CD4-positive, alpha-beta T cell treated with Interleukin-17A for 4 hours (primary cell): ENCODE measurements at places on chromosomes 11 and 22.
A peak's percentile ranks its signal among the peaks of the same experiment; 100 is the strongest.

DNA sequence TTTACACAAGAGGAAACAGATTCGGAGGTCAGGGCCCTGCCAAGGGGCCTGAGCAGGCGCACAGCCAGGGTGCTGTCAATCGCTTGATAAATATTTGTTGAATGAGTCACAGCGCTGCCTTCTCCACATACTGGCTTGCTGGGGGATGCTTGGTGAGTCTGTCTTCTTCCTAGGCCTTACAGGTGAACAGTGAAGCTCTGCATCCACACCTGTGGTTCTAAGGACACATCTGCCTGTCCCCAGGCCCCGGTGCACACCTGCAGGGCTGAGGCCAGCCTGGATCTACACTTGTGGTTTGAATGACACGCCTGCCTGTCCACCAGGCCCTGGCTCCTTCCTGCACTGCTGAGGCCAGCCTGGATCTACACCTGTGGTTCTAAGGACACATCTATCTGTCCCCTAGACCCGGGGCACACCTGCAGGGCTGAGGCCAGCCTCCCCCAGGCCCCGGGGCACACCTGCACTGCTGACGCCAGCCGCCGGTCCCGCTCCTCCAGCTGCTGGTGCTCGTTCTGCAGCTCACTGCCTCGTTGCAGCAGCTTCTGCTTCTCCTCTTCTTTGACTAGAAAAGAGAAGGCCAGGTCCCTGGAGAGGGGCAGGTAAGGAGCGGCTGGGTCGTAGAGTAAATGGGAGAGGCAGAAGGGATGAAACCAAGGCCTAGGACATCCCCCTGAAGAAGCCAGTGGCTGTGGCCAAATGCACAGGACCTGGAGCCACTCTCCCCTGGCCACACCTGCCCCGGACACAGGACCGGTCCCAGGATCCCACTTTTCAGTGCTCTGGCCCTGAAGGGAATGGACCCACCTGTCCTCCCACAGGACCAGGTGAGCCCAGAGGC is 124.6 kb downstream of the PHF21B start:
- DNase-seq = no peak

DNA sequence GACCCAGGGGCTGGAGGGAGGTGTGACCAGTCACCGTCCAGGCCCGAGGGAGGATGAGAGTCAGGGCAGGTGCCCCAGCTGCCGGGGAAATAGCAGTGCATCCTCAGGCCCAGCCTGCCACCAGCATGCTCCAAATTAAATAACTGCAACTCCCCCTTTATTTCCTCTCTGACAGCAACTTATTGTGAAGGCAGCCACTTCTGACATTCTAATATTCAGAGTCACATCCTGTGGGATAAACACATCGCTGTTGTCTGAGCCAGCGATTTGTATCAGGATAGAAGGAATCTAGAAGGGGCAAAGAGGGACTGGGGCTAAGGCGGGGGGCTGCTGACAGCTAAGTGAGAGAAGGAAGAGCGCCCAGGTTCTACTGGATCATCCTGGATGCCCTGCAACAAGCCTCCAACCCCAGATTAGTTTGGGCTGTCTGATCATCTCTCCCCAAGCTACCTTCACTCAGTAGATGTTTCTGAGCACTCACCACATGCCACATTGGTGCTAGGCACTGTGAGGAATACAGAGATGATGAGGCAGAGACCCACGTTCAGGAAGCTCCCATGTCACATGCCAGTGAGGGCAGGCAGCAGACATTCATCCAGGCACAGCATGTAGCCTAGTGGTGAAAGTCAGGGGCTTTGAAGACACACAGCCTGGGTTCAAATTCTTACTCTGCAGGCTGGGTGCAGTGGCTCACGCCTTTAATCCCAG is 214.1 kb downstream of the BUD13 start:
- no peak for DNase-seq

DNA sequence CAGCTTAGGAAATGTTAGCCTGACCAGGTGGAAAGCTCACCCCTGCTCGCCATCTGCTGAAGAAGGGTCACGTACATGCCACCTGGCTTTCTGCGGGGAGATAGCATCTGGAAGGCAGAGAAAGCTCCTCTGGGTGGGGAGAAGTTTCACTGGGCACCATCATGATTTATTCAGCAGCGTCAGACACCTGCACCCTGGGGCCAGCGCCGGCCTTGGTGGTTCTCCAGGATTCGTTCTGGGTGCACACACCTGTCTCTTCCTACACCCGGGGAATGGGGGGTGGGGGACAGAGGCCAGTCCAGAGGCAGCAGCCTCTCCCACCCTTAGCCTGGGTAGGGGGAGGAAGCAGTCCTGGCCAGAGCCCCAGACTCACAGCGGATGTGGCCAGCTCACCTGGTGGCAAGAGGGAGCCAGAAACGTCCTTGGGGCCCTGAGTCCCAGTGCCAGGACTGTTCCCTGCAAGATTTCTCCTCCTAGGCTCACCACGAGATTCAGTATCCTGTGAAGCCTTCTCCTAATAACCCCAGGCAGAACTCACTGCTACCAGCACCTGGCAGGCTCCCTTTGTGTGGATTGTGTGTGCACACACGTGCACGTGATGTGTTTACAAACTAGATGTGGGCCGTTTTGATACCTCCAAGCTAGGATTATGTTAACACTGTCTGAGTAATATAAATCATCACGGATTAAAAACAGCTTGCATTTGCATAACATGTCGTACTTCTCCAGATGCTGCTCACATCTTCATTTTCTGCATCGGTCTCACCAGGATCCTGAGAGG is 17.3 kb upstream of the RASD2 start:
- DNase-seq = no peak

- DNase-seq = no peak
Measured at GRCh38 chr22:47629791-47630655, 867.6 kb downstream of the TBC1D22A start.

- no peak for DNase-seq
Measured at GRCh38 chr22:28980326-28980725, 81.3 kb downstream of the C22orf31 start.

DNA sequence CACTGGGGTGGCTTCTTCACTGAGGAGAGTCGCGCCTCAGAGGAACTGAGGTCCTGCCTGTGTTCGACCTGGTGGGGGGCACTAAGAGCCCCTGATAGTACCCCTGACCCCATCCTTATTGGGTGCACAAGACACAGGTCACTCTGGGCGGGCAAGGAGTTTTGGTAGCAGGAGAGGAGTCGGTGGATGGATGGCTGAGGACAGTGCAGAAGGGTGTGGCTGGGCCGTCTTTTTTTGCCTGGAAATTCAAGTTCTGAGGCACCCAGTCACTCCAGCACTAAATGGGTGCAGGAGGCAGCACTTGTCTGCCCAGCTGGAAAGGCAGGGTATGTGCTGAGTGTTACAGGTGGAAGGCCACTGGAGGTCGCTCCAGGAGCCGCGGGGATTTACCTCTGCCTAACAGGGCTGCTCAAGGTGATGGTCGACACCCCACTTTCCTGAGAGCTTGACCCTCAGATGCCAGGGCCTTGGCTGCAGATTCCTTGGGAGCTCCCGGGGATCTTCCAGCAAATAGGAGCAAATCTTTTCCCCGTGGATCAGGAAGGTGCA is 960 bp downstream of the TSSC4 start:
- DNase-seq = no peak

DNA sequence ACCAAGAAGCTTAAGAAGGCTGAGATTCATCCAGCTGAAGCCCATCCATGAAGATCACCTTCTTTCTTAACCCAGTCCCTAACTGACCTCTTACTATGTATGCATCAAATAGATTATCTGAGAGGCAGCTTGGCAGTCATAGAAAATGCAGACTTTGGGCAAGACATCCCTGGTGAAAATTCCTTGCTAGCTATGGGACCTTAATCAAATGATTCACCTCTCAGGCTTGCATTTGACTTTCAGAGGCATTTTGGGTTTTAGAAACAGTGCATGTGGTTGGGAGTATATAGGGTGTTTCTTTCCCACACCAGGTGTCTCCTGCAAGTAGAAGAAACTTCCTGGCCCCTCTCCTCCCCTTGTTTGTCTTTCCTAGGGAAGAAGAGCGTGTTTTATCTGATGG is 188.5 kb upstream of the ISX start:
- DNase-seq = no peak

DNA sequence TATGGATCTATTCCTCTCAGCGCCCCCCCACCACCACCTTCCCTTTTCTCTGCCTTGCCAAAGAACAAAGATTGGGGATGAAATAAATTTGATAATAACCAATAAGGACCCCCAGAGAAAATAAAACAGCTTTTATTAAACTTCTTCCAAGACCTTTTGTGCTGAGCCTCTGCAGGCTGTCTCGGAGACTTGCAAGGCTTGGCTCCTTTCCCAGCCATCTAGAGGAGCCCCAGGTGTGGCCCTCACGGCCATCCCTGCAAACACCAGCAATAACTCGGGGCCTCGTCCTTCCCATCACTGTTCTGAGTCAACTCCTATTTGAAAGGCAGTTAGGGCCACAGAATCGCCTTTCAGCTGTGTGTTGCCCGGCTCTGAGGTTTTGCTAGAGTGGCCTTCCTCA is 51.2 kb upstream of the LMO1 start:
- DNase-seq = no peak

DNA sequence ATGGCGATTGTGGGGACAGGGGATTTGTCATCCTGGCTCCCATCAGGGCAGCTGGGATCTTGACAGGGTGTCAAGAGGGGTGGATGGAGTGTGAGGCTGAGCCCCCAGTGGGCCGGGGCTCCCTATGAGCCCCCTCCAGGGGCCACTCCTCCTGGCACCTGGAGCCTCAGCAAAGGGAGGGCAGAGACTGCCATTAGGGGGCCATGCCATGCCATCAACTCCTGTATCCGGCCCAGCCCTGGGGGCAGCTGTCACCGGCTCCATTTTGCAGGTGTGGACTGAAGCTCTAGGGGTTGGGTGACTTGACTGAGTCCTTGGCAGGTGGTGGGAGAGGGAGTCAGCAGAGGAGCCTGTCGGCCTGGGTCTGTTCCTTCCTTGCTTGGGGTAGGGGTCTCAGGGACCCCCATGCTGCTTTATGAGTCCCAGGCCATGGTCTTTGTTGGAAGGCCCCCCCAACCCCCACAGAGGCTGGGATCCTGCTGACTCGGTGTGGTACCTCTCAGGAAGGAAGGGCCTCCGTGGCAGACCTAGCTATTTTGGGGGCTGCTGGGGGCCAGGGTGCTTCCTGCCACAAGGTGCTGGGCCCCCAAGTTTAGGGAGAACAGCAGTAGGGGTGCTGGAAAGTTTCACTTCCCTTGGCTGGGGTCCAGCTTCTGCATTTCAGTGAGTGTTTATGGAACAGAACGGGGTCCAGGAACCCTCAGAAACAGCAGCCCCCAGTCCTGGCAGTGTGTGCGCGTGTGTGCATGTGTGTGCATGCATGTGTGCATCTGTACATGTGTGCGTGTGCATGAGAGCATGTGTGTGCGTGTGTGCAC is 1.5 kb downstream of the ACY3 start:
- no peak for DNase-seq

GRCh38 chr11:121099885-121100284 is 1.2 kb upstream of the TECTA start:
- DNase-seq = no peak

DNA sequence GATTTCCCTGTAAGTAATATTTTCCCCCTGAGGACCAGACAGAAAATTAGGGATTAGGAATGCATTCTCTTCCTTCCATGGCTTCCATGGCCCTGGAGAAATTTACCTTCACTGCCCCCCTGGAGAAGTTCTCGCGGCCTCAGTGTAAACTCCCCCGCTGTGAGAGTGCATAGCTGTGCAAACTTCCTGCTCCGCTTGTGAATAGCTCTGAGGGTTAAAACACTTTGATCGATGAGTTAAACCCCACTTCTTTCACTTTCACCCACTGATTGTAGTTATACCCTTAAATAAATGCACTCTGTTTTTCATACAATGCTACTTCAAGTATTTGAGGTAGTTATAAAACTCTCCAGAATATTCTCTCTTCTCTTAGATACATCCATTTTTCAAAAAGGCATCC is 190.8 kb downstream of the DSCAML1 start:
- DNase-seq = no peak

DNA sequence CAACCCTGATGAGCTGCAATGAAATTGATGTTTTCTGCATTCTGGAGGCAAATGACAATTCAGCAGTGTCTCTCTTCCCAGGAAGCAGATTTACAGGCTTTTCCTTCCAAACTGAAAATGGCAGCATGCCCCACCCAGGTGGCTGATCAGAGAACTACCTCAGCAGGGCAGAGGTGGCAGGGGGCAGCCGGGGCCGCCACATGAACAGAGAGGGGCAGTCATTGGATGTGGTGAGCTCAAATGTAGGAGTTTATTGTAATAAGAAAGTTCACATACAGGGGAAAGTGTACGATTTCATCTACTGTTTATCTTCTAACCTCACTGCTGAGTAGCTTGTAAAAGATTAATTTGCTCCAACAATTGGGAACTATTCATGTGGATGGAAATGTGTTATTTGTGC is 15.7 kb upstream of the PARVA start:
- no peak for DNase-seq

- DNase-seq = peak; percentile 96
Measured at GRCh38 chr22:36977947-36978660, 41.1 kb downstream of the TST start.

- peak; percentile 52 for DNase-seq
Measured at GRCh38 chr22:39173787-39174497, 21.5 kb upstream of the CBX7 start.

DNA sequence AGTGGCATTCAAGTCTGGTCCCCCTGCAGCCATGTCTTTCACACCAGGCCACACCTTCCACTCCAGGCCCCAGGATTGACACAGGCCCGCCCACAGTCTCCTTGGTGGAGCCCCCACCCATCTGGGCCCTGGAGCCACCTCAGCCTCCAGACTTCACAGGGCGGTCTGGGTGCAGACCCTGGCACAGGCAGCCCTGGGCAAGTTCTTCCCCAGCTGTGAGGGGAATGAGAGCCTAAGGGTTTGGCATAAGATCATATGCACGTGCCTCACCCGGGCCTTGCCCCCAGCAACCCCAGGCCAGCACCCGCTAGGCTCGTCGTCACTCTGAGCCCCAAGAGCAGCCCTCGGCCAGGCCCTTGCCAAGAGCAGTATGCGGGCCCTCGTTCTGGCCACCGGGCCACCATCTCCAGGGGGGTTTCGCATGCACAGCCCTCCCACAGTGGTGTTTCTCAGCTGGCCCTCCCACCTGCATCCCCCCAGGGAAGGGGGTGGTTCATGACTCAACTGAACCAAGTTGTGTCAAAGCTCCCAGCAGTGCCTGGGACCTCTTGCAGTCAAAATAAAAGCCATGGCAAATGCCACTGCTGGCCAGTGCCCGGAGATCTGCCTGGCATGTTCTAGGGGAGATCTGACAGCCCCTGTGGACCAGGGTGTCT is 70.4 kb upstream of the KCNQ1OT1 start:
- no peak for DNase-seq

- no peak for DNase-seq
Measured at GRCh38 chr11:130825561-130825960, 90.7 kb downstream of the SNX19 start.

GRCh38 chr11:114218508-114218907 is 77.7 kb upstream of the NNMT start:
- no peak for DNase-seq

- no peak for DNase-seq
Measured at GRCh38 chr11:60852117-60852981, 3.4 kb downstream of the PTGDR2 start.

- no peak for DNase-seq
Measured at GRCh38 chr11:82270870-82271269, 462.8 kb downstream of the FAM181B start.

- peak; percentile 62 for DNase-seq
Measured at GRCh38 chr11:74726547-74727182, 4.6 kb downstream of the CHRDL2 start.
